Aorta (tissue), 5 donors: ENCODE measurements at places on chromosomes 1 and 21.

DNA sequence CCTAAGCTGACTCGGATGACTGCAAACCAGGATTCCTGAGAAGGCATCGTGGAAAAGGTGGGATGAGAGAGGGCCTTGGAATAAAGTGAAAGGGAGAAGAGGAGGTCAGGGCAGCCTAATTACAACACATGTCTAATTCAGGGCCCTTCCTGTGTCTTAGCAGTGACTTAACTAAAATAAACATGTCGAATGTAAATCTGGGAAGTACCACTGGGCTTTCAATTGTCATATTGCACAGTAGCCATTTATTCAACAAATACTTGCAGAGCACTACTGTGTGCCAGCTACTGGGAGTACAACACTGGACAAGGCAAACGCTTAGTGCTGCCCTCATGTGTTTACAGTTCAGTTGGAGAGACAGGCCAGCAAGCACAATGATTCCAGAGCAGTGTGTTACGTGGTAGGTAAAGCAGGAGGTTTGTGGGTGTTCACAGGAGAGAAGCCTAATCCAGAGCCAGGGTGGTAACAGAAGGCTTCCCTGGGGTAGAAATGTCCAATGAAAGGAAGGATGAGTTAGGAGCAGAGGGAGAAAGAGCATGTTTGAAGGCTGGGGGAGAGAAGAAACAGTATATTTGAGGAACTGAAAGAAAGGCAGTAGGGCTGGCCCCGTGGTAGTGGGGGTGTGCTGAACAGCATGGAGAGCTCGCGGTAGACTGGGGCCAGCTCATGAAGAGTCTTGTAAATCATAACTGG, 38.0 kb upstream of the RASAL2 start:
- DNase-seq, result peak; percentile 64

DNA sequence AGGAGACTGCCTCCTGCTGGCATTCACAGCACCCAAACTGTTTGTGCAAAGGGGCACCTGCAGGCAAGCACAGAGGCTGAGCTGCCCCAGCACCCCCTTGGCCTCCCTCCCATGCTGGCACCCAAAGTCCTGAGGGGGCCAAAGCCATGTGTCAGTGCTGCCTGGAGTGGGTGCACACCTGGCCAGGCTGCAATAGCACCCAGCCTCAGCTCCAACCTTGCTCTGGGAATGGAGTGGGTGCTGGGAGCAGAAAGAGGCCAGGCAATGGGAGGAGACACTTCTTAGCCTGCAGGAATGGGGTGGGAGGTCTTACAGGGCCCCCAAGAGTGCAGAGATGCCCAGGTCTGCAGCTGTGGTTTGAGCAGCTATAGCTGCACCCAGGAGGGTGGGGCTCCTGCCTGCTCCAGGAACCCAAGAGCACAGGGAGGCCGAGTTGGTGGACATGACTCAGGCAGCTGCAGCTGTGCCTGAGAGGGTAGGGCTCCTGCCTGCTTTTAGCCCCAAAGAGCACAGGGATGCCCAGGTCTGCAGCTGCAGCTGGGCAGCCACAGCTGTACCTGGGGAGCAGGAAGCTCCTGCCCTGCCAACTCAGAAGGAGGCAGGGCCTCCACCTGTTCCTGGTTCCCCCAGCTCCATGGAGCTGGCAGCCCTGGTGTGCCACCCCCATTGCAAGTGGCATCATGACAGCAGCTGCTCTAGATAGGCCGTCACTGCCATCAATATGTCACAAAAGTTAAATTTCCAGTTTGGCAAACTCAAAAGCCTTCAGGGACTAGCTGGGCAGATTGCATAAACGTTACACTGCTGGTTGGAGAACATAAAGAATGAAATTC, 5.3 kb upstream of the CHD1L start:
- DNase-seq, result no peak

GRCh38 chr1:75373542-75374159, 237.3 kb downstream of the SLC44A5 start:
- no peak for DNase-seq

DNA sequence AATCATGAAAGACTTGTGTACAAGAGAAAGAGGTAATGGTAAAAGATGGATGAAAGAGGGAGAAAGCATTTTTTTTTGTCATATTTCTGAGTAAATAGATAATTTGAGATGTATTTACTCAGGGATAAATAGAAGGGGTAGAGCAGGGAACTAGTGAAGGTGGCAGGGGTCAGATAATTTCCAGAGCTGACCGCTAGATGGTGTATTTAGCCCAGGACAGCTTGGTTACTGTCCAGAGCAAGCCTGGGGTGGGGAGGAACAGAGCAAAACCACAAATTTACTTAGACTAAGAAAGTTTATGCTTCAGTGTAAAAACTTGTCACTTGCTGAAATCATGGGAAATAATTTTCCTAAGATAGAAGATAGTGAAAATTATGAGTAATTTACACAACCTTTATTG, 91.5 kb downstream of the XCL2 start:
- no peak for DNase-seq

DNA sequence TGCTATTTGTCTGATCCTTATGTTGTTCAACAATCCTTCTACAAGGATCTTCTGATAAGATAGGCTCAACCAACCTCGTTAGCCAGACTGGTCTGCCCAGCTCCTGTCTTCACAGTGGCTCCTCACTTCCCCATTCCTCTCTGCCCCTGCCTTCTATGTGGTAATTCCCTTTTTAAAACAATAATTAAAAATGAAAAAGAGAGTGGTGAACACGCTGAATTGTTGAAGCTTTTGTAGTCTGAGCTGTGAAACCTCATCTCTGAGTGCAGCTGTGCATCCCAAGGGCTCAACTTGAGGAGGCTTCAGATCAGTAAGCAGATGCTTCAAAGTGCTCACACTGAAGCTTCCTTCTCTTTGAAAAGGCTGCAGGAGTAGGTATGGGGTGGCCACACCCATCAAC, 70.7 kb upstream of the JUN start:
- DNase-seq, result no peak

DNA sequence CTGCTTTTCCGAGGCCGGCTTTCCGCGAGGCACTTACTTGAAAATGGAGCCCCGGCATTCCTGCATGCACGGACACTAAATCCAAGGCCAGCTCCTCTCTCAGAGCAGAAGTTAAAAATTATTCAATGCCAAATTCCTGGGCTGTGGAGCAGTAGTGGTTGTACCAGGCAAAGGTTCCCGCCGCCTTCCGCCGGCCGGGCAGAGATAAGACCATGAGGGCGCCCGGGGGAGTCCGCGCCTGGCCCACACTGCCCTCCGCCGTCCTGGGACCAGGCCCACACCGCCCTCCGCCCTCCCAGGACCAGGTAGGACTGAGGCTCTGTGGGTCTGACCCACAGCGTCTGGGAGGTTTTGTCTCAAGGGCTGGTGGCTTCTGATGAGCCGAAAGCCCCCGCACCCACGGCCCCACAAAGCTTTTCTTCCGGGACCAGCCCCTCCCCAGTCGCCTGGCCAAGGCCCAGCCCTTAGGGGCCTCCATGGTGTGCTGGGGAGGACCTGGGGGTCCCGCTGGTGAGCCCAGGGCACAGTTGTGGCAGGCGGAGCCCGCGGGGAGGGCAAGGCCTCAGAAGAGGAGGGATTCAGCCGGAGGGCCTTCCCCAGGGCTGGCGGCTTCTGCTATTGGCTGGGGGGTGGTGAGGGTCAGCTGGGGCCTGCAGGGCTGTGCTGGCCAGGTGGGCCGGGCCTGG, 12.7 kb upstream of the C1orf159 start:
- DNase-seq, result no peak

GRCh38 chr1:199449221-199449620, 578.3 kb upstream of the NR5A2 start:
- DNase-seq, result no peak
